ENCODE measurements at places on chromosomes 13 and 19.

- DNase-seq = peak; percentile 72
Measured at GRCh38 chr13:25819856-25820530, 231.8 kb downstream of the SHISA2 start.

DNA sequence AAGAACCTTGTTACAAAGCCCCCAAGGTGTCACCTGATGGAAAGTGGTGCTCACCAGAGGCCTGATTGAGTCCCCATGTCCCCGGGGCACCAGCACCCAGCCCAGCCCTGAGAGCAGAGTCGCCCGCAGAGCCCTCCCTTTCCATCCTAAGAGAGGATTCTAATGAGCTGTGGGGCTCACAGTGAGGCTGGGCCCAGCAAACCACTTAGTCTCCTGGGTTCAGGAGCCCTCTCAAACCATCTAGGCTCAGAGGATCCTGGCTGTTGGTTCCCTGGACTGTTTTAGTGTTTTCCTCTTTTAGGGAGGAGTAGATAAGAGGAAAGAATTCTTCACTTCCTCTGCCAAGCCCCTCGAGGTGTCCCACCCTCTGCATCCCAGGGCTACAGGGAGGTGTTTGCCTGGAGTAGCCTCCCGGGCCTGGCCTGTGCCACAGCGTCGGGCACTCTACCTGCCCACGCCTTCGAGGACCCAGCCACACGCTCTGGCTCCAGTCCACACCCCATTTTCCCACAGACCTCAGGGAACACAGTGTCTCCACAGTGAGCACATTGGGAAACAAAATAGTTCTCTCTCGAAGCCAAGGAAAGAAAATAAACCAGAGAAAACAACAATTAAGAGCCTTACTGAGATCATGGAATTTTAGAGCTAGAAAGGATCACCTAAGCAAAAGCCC lies 34.4 kb downstream of the DHRS12 start:
- DNase-seq = no peak

DNA sequence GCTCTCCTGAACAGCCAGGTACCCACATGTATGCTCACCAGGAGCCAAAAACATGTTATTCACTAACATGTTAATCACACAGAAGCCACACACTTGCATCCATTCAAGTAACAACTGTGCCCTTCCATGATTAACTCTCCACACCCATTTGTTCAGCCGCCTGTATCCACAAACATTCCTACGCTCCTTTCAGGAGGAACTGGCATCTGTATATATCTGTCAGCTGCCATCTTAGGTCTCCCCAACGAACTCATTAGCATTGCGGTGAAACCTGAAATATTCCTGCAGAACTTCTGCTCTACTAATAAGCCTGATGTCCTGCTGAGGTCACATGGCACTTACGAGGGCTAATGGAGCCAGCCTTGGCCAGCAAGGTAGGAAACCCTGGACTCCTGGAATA lies 33.0 kb downstream of the OLFM2 start:
- no peak for DNase-seq

- DNase-seq = no peak
Measured at GRCh38 chr13:83752141-83752540, 130.1 kb downstream of the SLITRK1 start.

DNA sequence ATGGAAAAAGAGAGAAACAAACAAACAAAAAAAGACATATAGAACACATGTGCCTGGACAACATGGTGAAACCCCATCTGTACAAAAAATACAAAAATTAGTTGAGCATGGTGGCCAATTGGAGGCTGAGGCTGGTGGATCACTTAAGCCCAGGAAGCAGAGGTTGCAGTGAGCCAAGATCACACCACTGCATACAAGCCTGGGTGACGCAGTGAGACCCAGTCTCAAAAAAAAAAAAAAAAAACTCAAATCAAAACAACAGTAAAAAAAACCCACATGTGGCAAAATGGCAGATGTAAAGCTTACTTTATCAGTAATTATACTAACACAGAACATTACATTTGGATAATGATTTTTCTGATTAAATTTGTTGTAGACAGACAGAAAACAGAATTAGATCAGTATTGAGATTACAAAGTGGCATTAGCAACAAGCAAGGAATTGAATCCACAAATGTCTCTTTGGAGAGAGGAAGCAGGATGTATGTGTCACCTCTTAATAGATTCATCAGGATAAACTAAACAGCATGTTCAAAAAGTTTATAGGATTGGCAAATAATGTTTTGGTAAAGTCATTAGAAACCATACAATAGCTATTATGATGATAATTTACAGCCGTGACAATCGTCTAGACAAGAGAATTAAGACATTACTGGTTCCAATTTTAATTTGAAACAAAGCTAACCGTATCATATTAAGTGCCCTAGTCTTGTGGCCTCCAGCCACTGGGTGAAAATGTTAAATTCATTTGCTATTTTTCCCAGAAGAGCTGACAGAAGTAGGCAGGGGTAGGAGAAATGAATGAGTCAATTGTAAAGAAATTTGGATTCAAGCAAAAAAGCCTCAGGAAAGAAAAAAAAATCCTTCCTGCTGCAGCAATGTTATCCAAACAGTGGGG lies 206.0 kb downstream of the FGF14 start:
- DNase-seq = no peak

- no peak for DNase-seq
Measured at GRCh38 chr13:44303681-44304432, 69.8 kb upstream of the SERP2 start.

DNA sequence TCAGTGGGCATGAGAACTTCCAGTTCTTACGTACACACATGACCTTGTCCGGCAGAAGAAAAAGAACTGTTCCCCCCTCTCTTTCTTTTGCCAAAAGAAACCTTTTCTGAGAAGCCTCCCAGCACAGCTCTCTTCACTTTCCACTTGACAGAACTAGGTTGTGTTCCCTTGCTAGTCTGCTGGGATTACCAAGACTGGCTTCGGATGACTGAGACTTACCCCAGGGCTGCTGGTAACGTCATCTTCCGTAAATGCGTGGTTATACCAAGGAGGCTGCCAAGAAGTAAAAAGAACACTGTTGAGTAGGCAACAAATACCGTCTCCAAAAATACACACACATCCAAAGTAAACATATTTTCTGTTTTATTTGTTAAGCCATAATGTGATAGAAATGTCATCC lies 908.2 kb downstream of the EFNB2 start:
- DNase-seq = no peak

DNA sequence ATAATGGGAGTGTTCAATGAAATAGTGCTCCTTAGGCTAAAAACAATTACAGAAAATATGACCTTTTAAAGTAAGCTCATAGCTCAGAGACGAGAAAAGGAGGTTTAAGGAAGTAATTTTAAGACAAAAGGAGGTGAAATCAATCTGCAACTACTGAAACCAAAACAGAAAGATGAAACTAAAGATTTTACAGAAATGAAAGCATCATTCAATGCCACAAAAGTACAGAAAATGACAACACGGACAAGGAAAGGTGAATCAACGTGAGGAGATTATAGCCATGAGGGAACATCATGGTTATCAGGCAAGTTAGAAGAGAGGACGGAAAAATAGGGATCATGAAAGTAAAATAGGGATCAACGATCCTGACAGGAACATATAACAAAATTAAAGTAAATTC lies 745.2 kb downstream of the PCDH17 start:
- DNase-seq = no peak

- no peak for DNase-seq
Measured at GRCh38 chr19:6983448-6983847, 37.8 kb downstream of the MBD3L2B start.

DNA sequence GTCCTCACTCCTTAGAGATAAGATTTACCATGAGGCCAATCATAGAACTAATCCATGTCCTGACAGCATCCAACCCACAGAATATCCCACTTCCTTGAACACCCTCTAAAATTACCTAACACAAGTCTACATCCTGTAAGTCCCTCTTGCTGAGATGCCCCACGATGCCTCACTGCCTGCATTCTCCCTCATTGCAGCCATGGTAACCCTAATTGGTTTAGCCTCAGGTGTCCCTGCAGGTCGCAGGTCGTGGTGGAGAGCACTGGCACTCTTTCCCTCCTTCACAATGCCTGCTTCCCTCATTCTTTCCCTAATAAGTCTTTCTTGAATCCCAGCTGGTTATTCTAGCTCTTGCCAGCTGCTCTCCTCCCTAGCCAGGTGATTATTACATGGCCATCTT lies 35.3 kb upstream of the MYO16 start:
- no peak for DNase-seq

DNA sequence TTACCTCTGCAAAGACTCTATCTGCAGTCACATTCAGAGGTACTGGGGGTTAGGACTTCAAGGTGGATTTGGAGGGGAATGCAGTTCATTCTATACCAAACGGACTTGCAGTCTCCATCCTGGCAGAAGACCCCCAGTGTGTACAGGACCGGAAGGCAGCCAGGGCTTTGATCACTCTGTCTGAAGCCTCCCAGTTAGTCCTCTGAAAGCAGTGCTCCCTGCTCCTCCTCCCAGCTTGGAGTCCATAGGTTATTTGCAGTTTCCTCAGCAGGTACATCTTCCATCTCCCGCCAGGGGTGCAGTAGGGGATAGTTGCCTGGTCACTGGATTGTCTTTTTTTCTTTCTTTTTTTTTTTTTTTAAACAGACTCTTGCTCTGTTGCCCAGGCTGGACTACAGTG lies 78.8 kb upstream of the KCTD15 start:
- no peak for DNase-seq

GRCh38 chr13:81606074-81606473 lies 1265.1 kb upstream of the SPRY2 start:
- DNase-seq = no peak

DNA sequence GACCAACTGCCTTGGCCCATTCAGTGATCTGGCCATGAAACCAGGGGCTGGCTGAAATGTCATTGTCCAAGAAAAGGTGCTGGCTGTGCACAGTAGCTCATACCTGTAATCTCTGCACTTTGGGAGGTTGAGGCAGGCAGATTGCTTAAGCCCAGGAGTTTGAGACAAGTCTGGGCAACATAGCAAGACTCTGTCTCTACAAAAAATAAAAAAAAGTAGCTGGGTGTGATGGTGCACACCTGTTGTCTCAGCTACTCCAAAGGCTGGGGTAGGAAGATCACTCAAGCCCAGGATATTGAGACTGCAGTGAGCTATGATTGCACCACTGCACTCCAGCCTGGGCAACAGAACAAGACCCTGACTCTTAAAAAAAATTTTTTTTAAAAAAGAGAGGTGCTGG lies 28.6 kb upstream of the C19orf12 start:
- no peak for DNase-seq

DNA sequence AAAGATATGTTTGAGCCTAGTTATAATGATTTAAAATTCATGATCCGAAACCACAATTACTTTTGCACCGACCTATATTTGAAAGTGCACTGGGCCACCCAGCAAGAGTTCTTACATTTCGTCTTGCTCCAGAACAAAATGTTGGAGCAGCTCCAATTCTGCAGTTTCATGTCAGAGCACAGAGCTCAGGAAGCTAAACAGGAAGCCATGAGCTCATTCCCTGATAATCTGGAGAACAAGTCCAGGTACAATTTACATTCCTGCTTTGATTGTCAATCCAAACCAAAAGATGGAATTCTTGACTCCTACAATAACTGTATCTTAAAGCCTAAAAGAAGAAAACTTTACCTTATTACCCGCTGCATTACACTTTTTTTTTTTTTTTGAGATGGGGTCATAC lies 131.8 kb downstream of the KCTD12 start:
- no peak for DNase-seq

DNA sequence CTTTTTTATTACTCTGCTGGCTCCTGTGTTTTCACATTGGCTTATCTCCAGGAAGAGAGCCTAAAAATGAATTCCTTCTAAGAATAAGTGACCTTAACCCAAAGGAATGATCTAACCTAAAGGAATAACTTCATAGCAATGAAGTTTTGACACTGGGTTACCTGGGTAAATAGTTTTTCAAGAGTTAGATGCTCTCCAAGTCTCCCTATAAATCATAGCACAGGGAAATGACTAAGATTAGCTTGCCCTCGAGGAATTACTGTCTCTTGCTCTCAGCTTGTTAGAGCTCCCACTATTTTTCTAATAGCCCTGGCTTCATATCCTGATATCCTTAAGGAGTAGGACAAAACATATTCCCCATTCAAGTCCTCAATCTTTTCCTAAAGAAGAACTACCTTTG lies 66.3 kb downstream of the SPRY2 start:
- DNase-seq = no peak

GRCh38 chr19:4363571-4364304 lies 20.4 kb downstream of the MPND start:
- DNase-seq = no peak

DNA sequence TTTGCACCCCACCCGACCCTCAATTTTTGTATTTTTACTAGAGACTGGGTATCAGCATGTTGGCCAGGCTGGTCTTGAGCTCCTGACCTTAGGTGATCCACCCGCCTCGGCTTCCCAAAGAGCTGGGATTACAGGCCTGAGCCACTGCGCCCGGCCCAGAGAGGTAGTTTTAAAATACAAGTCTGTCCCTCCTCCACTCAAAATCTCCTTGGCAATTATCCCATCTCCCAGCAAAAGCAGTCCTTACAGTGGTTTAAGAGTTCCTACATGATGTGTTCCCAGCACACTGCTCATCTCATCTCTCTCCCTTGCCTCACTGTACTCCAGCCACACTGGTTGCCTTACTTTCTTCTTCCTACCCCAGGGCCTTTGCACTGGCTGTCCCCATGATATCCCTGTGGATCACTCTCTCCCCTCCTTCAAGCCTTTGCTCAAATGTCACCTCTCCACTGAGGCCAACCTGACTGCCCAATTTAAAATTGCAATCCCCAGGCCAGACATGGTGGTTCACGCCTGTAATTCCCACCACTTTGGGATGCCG lies 24.3 kb downstream of the LRFN3 start:
- DNase-seq = no peak

DNA sequence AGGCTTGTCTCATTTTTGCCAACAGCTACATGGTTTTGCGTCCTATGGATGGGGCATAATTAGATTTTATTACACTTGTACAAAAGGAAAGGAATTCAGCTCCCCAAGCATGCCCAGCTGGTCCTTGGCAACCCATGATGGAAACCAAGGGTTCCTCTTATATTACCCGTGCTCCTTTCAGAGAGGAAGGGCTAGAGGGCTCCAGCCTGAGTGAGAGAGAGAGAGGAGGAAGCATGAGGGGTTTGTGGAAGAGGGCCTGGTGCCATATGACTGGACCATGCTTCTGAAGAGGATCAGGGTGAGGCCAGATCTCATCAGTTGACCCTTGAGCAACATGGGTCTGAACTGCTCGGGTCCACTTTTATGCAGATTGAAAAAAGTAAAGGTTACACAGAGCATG lies 3.5 kb upstream of the RPS9 start:
- no peak for DNase-seq

- DNase-seq = no peak
Measured at GRCh38 chr13:26095338-26095737, 43.5 kb upstream of the SHISA2 start.

DNA sequence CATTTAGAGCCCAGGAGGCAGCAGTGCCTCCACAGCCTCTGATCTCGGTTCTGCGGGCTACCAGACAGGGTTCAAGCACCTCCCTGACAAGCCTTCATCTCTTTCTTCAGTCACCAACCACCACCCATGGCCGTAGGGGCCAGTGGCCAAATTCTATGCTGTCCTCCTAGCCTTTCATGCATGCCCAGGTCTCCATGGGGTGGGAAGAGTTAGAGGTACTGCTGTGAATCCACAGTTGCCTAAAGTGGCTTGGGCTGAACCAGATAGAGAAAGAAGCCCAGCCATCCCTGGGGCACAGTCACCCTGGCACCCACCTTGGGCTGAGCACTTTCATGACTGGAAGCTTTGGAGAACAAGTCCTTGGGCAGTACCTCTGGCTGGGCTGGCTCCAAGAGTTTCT lies 97.4 kb downstream of the ZDHHC20 start:
- no peak for DNase-seq

Data from DMS79 (cell line).